NCI-H748 treated with DMSO at 0.1 percent for 48 hours (cell line): ENCODE measurements at places on chromosomes 11 and 22.

GRCh38 chr11:35242412-35243242 is 103.7 kb downstream of the CD44 start:
- no peak for DNase-seq

GRCh38 chr11:925158-925495 is 543 bp upstream of the AP2A2 start:
- no peak for DNase-seq

GRCh38 chr22:45608763-45609180 is 62.9 kb upstream of the ATXN10 start:
- DNase-seq, result no peak

- no peak for DNase-seq
These were observed 250.8 kb downstream of the CNTN5 start for GRCh38 chr11:99271527-99271926.

DNA sequence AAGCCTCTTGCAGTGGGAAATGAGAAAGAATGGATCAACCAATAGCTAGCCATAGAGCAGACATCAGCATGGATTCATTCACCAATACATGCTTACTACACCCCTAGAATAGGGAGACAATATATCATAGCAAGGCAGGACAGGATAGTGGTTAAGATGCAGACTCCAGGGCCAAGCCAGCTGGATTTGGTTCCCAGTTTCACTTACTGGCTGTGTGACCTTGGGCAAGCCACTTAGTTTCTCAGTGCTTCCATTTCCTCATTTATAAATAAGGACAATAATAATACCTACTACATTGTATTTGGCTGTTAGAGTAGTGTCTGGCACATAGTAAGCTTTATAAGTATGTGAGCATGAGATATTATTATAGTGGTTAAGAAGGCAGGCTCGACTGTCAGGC is 7.1 kb downstream of the DCHS1 start:
- no peak for DNase-seq

GRCh38 chr11:119173453-119173852 is 4.9 kb downstream of the NLRX1 start:
- no peak for DNase-seq

- DNase-seq, result peak; percentile 37
These were observed 98.3 kb upstream of the CHRM4 start for GRCh38 chr11:46489656-46490560.

DNA sequence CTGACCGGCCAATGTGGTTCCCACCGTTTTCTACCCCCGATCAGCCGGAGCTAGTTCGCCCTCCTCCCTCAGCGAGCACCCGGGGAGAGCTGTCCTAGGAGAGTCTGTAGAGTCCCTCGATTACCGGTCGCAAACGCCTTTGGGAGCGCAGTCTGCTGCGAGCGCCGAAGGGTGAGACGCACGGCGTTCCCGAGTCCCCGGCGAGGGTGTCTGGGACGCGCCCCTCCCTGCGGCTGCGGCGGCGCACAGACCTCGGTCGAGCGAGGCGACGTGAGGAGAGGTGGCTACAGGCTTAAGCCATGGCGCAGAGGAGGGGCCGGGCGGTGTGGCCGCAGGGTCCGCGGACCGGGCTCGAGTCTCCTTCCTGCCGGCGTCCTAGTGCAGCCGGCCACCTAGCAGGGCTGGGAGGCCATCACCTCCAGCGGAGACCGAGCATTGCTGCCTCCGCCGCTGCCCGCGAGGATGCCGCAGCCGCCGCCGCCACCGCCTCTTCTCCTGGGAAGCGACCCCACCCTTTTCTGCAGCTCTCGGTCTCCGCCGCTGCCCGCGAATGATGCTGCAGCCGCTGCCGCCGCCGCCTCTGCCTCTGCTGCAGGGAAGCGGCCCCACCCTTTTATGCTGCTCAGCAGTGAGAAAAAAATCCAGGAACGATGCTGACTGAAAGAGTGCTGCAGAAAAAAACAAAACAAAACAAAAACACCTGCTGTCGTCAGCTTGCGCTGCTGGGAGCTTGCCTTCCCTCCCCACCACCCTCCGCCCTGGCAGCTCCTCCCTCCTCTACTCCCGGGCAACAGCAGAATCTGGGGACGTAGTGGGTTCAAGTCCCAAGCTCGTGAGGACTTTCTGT is at the start of gene MAP6:
Gene MAP6, minus strand, starts transcription at position 588 of the 847 bp plus-strand sequence. CDS start 669 bp downstream, outside the sequence.
- peak; percentile 90 for DNase-seq

DNA sequence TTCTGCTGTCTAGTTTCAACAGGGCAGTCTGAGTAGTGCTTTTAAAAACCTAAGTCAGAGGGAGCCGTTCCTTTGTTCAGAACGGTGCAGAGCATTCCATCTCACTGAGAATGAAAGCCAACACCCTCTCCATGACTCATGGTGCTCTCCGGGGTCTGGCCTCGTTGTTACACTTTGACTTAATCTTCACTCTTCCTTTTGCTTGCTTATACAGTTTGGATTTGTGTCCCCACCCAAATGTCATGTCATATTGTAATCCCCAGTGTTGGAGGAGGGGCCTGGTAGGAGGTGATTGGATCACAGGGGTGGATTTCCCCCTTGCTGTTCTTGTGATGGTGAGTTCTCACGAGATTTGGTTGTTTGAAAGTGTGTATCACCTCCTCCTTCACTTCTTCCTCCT is 292.2 kb downstream of the ST3GAL4 start:
- no peak for DNase-seq

DNA sequence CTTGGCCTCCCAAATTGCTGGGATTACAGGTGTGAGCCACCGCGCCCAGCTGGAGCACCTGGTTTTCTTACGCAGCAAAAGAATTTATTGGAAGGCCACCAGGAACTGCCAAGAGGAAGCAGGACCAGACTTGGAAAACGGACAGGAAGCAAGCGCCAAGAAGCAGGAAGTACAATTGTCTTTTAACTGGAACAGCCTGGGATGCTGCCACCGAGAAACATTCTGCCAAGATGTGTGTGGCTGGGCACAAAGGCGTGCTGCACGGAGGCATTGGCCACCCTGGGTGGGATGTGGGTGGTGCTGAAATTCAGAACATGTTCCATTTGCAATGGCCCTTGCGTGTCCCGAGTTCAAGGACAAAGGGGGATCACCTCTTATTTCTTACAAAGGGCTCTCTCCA is 15.4 kb downstream of the SLC3A2 start:
- no peak for DNase-seq

- DNase-seq, result peak; percentile 52
These were observed 91.0 kb downstream of the TMPRSS5 start for GRCh38 chr11:113615098-113615497.

GRCh38 chr11:81220146-81220895 is 1513.3 kb downstream of the FAM181B start:
- no peak for DNase-seq

DNA sequence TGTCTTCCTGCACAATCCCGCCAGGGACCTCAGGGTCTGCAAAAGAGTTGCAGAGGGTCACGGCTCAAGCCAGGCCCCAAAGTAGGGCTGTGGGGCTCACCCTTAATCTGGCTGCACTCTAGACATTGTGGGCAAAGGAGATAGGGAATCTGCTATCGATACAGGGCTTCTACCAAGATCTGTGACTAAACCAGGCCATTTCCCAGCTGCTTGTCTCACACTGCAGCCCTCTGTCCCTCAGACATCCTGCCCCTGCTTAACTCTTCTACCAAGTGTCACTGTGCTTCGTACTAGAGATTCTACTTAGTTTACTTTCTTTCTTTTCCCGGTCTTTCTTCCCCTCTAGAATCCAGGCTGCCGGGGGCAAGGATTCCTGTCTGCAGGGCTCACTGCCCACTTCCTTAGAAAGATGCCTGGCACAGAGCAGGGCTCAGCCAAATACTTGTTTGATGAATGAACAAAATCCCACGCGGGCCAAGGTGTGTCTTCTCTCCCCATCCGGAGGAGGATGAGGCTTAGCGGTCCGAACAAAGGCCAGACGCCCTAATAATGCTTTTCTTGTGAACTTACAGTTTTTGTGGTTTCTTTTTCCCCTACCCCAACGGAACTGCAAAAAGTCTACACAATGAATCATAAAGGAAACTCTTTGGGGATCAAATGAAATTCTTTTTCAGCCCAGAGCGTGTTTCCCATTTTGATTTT is 61.3 kb upstream of the ANO1 start:
- DNase-seq, result no peak

DNA sequence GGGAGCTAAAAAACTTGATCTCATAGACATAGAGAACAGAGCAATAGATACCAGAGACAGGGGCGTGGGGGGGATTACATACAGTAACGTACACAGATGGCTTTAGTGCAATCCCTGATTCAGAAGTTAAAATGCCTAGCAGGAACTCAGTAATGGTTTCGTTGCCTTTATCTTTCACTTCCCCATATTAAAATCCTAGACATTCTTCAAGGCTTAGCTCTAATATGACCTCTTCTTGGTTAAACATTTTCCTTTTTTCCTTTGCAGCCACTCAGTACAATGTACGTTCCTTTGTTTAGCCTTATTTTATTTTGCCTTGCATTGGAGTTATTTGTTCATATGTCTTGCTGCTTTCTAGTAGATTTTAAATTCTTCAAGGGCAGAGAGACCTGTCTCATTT is 104.9 kb downstream of the C11orf87 start:
- no peak for DNase-seq

GRCh38 chr11:17117262-17117661 is 39.8 kb upstream of the RPS13 start:
- no peak for DNase-seq

DNA sequence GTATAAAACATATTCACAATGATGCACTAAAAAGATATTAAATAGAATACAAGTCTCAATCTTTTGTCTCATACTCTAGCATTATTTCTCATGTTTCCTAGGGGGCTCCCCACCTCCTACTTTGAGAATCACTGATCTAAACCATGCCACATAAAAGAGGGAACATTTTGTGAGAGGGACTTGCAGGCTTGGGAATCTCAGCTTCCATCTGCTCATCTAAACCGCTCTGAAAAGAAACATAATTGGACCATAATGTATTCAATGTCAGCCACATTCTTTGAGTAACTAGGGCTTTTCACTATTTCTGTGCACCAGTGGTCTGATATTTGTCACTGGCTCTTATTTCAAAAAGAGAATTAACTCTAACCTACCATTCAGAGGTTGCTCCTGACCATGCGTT is 6.4 kb upstream of the CSRP3 start:
- no peak for DNase-seq

GRCh38 chr11:66970807-66971442 is 4.2 kb upstream of the C11orf86 start:
- DNase-seq, result no peak

GRCh38 chr11:61328351-61328750 is 4.6 kb downstream of the DDB1 start:
- DNase-seq, result no peak

DNA sequence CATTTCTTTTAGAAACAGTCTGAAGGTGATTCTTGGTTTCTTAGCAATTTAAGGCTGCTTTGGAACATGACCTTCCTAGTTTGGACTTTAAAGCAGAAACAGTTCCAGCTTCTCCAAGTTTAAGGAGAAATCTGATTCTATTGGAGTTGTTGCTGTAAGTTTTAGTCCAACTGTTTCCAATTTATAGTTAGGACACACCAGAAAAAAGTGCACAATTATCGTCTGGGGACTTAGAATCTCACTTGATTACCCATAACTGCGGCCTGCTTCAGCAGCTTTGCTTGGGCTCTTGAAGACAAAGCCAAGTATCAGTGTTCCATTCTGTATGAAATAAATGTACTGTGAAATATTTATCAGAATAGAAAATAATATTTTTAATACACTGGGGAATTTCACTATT is 246.6 kb downstream of the TMEM135 start:
- no peak for DNase-seq

GRCh38 chr11:134460881-134461280 is 48.8 kb upstream of the B3GAT1 start:
- DNase-seq, result no peak
